Posterior cingulate gyrus (tissue), 11 donors: ENCODE measurements at places on chromosomes 1 and 21.

DNA sequence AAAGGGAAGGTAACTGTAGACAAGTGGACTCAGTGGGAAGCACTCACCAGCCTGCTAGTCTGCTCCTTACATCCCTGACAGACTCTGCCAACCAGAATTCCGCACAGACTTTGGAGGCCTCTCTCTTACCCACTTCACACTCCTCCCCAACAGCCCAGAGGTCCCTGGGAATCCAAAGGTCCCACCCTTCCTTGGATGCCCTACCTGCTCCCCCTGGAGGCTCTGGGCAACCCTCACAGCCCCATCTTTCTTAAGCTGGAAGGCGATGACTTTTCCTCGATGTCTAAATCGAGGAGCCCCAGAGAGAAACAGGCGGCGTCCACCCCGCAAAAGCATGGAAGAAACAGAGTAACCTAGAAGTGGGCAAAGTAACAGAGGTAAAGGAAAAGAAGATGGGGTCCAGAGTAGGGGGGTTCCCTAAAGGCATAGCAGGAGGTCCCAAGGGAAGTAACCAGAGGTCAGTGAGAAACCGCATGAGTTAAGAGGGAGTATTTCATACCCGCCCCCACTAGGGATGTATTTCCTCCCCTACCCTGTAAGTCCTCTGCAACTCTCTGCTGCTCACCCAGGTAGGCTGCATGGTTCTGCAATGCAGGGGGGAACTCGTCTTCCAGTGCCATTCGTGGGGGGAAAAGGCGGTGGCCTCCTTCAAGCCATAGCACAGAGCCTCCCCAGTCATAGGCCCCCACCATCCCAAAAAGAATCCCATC is 8.4 kb downstream of the ITGA10 start:
- DNase-seq, result no peak

GRCh38 chr1:14303011-14303410 is 295.5 kb upstream of the KAZN start:
- DNase-seq, result no peak

DNA sequence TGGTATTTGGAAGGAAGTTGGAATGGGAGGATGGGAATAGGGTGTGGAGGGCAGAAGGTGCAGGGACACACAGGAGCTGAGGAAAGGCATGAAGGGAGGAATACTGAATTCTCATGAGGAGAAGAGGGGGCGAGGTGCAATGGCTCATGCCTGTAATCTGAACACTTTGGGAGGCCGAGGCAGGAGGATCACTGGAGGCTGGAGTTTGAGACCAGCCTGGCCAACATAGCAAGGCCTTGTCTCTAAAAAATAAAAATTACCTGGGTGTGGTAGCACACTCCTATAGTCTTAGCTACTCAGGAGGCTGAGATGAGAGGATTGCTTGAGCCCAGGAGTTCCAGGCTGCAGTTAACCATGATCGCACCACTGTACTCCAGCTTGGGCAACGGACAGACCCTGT is 117.3 kb downstream of the DTL start:
- DNase-seq, result no peak

- no peak for DNase-seq
Measured at GRCh38 chr1:223041481-223041880, 101.6 kb downstream of the TLR5 start.

DNA sequence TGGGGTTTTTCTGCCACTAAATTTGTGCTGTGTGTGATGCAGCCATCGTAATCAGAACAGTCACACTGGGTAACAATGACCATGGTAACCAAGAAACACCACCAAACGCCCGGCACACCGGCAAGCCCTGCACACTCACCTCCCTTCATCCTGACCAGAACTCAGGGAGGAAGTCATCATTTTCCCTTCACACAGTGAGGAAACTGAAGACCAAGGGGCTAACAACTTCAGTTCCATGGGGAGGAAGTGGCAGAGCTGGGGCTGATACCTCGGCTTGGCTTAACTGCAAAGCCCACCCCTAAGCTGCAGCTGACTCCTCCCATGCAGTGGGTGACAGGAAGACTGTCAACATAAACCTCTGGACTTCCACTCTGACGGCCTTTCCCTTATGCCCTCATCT is 69.3 kb upstream of the BCAR3 start:
- no peak for DNase-seq

GRCh38 chr1:209062863-209063262 is 520.7 kb upstream of the CAMK1G start:
- no peak for DNase-seq

GRCh38 chr1:44334968-44335367 is 20.1 kb downstream of the ERI3 start:
- DNase-seq, result no peak

DNA sequence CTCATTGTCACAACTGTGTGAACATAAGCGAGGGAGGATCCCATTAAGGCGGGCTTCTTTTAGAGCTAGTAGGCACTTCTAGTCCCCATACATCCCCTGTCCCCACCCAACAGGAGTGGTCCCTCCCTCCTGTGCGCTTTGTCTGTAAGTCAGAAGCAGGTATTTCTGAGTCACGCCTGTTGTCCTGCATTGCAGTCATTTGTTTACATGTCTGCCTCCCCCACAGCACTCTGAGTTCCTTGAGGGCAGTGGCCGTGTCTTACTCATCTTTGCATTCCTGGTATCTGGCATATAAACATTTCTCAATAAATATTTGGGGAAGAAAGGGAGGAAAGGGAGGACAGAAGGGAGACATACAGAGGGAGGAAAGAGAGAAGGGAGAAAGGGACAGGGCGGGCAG is 40.3 kb downstream of the PLEKHA6 start:
- no peak for DNase-seq

DNA sequence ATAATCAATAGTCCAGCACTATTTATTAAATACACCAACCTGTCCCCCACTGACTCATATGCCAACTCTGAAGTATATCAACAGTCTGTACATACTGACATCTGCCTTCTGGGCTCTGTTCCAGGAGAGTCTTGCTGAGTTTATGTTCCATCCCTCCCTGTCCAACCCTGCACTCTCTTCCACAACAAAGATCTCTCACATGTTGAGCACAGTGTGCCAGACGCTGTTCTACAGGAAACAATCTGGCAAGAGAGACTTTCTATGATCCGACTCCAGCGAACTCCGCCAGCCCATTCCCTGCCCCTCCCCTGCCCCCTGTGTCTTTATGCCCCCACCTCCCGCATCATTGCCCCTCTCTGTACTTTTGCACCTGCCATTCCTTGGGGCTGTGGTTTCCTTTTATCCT is 3.4 kb downstream of the LACTBL1 start:
- no peak for DNase-seq

- peak; percentile 56 for DNase-seq
Measured at GRCh38 chr21:37257967-37258877, 8.9 kb downstream of the VPS26C start.

DNA sequence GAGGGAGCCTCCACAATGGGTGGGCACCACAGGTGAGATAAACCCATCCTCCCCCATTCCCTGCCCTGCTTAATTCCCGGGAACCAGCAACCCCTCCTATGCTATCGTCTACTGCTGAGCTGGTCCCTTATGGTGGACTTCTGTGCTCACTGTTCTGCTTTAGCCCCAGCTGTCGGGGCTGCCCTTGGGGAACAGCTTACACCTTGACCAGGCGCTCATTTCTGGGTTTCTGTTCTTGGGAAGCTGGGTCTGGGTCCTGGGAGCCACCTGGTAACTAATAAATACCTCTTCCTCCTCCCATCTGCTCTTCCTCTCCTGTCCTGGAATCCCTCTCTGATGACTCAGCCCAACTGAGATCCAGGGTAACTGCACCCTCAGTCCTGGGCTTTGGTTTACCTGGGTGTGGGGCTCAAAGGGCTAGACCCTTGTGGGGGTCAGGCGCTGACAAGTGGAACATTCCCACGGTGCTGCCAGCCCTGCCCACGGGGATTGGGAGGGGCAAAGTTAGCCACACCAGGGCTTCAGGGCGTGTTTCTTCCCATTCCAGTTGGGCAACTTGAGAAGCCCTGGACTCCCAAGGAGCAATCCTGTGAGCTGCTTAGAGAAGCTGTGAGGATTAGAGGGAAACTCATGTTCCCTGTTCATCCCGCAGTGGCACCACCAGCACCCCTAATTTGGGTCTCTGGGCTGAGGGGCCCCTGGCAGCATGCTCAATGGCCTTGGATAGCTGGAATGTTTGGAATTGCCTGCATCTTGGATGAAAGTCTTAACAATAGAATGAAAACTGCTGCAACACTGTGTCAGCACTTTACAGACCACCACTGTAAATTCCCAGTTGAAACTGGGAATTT is 1.6 kb downstream of the PCAT6 start:
- no peak for DNase-seq

GRCh38 chr1:163459539-163459938 is 137.8 kb downstream of the NUF2 start:
- DNase-seq, result no peak

GRCh38 chr1:226029093-226029496 is 30.0 kb upstream of the SDE2 start:
- DNase-seq, result no peak

DNA sequence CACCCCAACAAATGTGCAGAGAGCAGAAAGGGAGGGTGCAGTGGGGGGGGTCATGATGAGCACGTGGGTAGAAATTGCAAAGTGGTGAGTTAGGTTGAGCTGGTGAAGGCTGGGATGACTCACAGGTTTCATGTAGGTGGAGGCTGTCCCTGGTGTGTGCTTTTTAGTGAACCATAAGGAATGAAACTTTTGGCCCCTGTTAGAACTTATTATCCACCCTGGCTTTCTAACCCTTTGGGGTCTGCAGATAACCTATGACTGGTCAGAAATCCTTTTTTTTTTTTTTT is 46.9 kb downstream of the DOP1B start:
- no peak for DNase-seq

DNA sequence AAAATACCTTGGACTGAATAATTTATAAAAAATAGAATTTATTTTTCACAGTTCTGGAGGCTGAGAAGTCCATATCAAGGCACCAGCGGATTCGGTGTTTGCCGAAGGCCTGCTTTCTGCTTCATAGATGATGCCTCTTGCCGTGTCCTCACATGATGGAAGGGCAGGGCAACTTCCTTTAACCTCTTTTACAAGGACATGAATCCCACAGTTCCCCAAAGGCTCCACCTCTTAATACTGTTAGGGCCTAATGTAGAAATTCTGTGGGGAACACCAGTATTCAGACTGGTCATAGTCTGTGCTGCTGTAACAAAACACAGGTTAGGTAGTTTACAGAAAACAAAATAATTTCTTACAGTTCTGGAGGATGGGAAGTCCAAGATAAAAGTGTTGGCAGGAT is 25.9 kb downstream of the DYRK1A start:
- no peak for DNase-seq

DNA sequence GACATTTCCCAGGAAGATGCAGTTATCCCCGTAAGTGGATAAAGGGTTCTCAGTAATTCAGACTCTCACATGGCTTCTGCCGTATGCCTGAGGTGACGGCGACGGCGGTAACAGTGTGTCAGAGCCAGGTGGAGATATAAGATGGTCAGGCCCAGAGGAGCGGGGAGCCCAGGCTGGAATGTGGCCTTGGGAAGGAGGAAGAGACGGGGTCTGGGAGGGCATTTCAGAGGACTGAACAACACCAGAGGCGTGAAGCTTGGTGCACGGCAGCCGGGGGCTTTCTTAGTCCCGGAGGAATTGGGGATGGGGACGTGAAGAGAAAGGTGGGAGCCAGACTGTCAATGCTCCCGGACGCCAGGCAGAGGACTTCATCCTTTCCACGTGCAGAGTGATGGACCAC is 1.0 kb downstream of the RER1 start:
- DNase-seq, result no peak

- DNase-seq, result no peak
Measured at GRCh38 chr21:45873418-45873817, 108.2 kb upstream of the COL6A1 start.

GRCh38 chr21:45404730-45405270 is at the start of gene COL18A1:
Gene COL18A1, plus strand, starts transcription at chr21:45405165. Its CDS starts 66 bp downstream, at chr21:45405231.
- DNase-seq, result peak; percentile 59

- peak; percentile 50 for DNase-seq
Measured at GRCh38 chr21:20882462-20883407, 115.5 kb upstream of the NCAM2 start.

DNA sequence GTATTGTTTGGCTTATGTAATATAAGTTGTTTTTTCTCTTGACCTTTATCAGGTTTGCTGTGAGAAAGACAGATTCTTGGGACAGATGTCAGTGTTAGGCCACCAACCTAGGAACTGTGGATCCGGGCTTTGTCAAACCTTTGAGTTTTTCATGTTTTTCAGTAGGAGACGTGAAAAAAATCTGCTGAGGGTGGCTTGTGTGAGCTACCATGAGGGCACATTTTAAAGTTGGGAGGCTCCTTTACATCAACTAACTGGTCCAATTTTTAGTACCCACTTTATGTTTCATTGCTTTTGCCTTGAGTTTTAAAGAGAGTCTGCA is 801 bp downstream of the RPS6KC1 start:
- no peak for DNase-seq

GRCh38 chr1:9675393-9675792 is 23.9 kb downstream of the PIK3CD start:
- DNase-seq, result no peak

GRCh38 chr1:47325528-47325927 is 8.1 kb upstream of the CMPK1 start:
- DNase-seq, result no peak

- DNase-seq, result peak; percentile 58
Measured at GRCh38 chr1:65992165-65992821, 199.6 kb downstream of the PDE4B start.

- DNase-seq, result no peak
Measured at GRCh38 chr1:7985851-7986612, 24.5 kb downstream of the PARK7 start.

DNA sequence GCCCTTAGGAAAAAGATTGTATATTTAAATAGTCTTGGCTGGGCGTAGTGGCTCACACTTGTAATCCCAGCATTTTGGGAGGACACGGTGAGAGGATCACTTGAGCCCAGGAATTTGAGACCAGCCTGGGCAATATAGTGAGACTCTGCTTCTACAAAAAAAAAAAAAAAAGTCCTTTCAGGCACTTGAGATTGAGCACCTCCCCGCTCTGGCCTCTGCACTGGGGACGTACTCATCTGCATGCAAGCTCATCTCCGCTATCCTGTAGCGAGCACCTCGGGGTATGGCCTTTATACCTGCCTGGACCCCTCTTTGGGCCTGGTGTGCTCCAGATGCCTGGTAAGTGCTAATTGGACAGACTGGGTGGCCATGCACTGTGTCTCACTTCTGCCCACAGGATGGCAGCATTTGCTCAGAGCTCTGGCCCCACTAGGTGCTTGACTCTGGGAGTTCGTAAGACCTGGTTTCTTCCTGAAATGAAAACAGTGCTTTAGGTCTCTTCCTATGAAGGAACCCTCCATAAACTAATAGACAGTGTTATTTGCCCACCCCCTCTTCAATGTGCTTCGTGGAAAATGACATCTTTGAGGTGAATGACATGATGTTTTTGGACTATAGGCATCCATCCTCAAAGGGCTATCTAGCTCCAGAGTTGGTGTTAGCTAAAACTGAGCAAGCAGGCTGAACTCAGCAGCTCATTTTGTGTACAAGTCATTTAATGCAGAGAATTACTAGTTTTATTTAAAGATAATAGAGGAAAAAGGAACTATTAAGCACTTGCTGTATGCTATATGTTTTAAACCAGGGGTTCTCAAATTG is 61.7 kb upstream of the ADAR start:
- DNase-seq, result peak; percentile 82

GRCh38 chr1:62654744-62655143 is 33.4 kb downstream of the DOCK7 start:
- DNase-seq, result no peak
